Omental fat pad (tissue), 4 donors: ENCODE measurements at places on chromosomes 12 and 14.

DNA sequence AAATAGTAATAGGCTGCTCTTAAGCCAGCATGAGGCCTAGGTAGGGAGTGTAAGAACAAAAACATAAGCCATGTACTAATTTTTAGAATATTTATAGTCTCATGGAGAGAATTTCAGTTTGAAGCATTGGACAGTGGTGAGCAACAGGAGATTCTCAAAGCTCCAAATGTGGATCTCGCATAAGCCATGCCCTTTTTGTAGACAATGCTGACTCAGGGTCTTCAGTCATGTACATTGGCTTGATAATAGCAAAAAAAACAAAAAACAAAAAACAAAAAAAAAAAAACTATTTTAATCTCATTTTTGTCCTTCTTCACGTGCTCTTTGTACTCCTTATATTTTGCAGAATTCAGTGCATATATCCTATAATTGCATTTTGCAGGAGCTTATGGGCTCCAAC, 402.9 kb downstream of the TMTC2 start:
- no peak for DNase-seq

- DNase-seq: no peak
Measured at GRCh38 chr12:50222275-50222783, 55.2 kb upstream of the CERS5 start.

- DNase-seq: no peak
Measured at GRCh38 chr14:100408350-100409002, 85.3 kb downstream of the SLC25A47 start.

- no peak for DNase-seq
Measured at GRCh38 chr14:104030958-104031357, 54.5 kb upstream of the ASPG start.

DNA sequence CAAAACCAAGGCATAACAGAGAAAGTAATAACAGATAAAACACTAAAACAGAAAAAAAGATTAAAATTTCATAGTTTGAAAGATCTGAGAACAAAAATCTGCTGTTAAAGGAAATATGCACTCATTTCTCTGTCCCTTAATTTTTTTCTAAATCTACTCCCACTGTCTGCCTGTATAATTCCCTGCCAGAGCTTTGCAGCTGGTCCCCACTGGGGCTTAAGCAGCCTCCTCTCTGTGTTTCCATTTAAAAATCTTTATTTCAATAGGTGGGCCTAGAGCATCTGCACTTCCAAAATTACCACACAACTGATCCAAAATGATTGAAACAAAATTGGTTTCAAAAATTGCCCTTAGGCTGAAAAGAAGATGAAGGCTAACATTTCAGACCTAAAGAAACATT, 6.4 kb upstream of the SIX6 start:
- DNase-seq: no peak
